ENCODE measurements at places on chromosomes 5 and 9. TPM values are rescaled to one million over a fixed set of nuclear protein-coding genes. Genes with fewer than 3 reads are reported as not detected.

DNA sequence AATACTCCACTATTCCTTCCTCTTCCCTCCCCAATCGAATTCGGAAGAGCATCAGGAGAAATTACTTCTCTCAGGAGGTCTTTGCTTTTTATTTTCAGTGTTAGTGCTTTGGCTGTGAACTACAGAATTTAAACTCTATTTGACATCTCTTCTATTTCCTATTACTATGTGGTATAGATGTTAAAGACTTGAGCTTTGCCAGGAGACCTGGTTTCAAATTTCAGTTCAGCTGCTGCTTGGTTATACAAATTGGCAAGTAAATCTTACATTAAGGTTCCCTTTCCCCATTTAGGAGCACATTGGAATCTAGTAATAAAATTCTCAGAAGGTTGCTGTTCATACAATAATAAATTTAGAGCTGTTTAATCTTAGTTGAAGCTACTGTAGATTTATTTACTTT, 13.1 kb downstream of the UHRF2 start:
- no peak for DNase-seq

DNA sequence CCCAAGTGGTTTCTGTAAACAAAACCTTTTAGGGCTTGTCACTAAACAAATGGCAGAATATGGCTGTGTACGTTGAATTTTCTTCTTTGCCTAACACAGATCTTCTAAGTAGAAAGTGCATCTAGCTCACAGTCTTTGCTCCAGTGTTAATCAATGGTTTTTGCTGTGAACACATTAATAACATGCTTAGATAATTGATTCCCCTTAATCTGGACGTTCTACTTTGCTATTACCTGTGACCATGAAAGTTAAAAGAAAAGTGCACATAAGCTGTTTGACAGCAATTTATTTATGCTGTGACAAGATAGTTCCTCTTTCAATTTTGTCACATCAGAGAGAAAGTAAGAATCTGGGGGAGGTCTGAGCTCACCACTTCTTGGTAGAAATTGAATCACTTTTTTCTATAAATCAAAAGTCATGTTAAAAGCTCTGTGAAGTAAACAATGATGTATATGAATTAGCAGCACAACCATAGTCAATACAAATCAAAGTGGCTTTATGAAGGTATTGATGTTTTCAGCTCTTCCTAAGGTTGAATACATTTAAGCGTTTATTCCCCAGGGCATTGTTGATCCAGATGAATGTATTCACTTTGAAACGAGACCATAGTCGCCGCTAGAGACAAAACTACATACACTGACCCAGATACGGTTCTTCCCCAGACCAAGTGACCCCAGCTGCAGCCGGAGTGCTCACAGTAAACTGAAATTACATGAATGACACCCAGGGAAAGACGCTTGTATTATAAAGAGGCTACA, 174.6 kb upstream of the ZNF608 start:
- DNase-seq: no peak

DNA sequence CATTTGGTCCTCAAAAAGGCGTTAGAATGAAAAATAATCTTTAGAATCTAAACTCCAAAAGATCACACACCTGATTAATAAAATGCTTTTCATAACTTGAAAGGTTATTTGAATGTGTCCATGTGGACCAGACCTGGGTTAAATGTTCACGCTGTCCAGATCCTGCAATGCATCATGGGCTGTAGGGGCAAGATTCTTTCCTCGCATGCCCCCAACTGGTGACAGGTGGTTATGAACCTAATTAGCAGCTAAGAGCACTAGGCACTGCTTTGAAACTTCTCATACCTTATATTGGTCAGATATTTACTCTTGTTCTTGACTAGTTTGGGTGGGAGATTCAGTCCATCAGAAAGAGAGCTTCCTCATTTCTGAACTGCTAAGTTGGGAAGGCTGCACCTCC, 19.3 kb upstream of the PIP5K1B start:
- peak; percentile 29 for DNase-seq

DNA sequence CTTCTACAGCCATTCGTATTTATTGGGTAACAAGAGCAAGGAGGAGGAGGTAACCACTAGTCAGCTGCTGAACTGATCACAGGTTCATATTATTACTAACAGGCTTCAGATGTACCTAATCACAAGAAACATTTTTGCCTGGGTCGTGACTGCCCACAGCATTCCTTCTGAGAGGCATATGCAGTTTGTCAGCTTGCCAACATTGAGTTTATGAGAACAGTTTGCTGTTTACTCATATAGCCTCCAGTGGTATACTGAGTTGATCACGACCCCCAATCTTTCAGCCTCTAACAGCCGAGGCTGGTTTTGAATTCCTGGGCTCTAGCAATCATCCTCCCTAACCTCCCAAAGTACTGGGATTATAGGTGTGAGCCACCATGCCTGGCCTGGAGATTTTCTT, 693.6 kb downstream of the TLE1 start:
- DNase-seq: no peak

- DNase-seq: no peak
Observed at GRCh38 chr9:14347406-14348122, 33.6 kb upstream of the NFIB start.

DNA sequence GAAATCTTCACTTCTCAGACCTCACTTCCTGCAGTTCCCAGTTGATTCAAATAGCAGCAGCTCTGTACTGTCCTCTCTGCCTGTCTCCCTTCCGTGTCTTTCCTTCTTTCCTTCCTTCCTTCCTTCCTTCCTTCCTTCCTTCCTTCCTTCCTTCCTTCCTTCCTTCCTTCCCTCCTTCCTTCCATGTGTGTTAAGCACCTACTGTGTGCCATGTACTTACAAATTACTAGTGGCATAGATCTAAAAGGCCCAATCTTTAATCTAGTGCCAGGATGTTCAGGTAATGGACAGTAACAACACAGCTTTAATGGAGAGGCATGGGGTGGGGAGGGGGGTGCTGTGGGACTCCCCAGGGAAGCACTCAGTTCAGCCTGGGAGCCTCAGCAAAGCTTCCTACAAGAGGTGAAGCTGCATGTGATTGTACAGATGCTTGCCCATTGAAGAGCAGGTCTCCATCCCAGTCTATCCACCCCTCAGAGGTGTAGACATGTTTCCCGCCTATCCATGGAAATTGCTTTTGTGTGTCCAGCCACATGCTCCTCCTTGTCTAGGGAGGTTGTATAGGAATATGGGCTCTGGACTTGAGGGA, 106.0 kb downstream of the RGS3 start:
- no peak for DNase-seq

- no peak for DNase-seq
Observed at GRCh38 chr5:58330781-58331180, 129.1 kb downstream of the PLK2 start.

- DNase-seq: no peak
Observed at GRCh38 chr5:59326596-59326995, 566.9 kb downstream of the PDE4D start.

DNA sequence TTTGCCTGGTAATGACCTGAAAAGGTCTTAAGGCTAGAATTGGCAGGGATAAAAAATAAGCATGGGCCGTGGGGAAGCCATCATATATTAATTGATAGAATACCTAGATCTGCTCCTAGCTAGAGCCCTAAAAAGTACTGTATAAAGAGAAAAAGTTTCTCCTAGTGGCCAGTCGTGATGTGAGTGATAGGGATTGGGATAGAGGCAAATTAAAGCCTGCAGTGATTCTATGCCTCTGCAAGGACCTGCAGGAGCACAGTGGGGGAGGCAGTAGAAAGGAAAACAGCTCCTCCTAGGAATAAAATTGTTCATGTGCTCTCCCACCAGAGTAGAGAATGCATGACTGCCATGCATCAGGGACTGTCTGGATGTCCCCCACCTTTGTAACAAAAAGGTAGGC, 56.2 kb upstream of the FTMT start:
- no peak for DNase-seq

DNA sequence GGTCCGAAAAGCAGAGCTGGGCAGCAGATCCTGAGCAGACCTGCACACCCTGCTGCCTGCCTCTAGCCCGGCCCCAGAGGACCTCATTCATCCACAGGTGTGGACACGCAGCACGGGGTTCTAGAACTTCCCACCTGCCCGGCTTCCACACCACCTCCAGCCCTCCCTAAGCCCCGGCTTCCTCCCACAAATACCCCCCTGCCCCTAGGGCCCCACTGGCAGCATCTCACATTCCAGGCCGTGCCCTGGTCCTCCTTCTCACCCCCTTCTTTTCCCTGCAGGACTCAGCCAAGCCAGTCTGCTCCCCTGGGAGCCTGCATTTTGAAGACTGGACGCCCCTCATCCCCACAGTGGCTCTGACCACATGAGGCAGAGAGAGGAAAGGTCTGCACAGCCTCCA, 138.9 kb downstream of the ADAMTS2 start:
- DNase-seq: no peak

DNA sequence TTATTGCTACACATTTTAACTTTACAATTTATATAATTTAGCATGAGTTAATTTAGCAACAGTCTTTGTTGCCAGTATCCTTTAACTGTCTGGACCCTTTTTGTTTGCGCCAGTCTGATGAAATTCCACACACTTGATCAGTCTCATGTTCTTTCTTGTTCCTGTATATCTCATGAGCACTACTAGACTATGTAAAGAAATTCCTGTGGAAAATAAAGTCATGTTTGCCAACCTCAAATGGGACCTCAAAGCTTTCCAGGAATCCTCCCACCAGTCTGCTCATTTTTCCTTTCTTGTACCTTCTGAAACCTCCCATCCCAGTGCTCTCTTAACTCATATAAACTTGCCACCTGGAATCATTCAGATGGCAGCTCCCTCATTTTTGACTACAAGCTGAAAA, 8.0 kb downstream of the DMXL1 start:
- DNase-seq: no peak

- no peak for DNase-seq
Observed at GRCh38 chr9:5708414-5708813, 79.5 kb downstream of the RIC1 start.

DNA sequence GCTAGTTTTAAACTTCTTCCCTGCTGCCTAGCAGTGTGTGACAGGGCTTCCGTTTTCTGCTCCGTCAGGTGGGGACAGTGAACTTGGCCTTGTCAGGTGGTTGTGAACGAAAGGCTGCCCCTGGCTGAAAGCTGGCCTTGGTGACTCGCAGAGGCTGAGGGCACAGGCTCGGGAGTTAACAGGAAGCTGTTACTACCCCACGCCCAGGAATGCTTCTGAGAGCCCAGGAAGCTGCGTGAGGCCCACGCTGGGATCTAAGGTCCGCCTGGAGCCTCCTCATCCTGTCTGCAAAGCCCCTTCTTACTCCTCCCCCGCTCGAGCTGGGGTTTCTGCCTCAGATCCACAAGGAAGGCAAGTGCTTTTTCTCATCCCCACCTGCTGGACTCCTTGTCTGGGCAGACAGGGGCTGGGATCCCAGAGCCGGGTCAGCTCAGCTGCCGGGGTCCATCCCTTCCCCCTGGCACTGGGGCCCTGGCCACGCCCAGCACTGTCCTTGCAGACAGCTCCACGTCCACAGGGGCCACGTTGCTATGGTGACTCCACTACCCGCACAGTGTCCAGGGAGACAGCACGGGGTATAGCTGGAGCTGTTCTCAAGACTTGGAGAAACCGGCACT, 124.7 kb upstream of the TBC1D2 start:
- no peak for DNase-seq

GRCh38 chr5:5116956-5117355, 23.2 kb upstream of the ADAMTS16 start:
- peak; percentile 68 for DNase-seq

GRCh38 chr5:6567835-6568234, 65.0 kb downstream of the NSUN2 start:
- peak; percentile 21 for DNase-seq

- no peak for DNase-seq
Observed at GRCh38 chr9:126384926-126385325, 58.3 kb downstream of the MVB12B start.

DNA sequence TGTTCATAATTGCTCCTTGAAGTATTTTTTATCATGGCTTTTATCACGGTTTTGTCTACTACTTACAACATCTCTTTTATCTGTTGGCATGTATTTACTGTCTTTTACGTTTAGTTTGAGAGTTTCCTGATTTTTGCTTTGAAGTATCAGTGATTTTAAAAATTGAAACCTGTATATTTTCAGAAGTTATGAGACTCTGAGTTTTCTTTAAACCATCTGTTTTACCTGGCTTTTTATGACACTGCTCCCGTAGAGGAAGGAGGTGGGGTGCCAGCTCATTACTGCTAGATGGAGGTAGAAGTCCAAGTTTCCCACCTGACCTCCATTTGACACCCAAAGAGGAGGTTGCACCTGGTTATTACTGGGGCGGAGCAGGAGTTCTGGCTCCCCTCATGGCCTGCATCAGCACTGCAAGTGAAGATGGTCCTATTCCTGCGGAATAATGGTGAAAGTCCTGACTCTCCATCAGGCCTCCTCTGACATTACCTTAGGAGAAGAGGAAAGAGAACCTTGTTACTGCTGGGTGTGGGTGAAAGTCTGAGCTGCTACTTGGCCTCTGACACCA, 10.0 kb upstream of the ZNF131 start:
- no peak for DNase-seq

DNA sequence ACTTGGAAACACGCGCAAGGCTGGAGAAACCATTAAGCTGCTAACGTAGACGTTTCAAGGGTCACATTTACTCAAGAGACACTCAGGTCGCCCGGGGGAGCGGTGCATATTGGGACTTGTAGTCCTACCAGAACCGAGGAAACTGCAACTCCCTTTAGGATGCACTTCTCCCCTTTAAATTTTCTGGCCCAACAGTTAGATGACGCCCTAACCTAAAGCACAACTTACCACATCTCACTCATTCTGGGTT, 384 bp upstream of the DMXL1 start:
- peak; percentile 98 for DNase-seq

- DNase-seq: no peak
Observed at GRCh38 chr9:128121924-128122808, 5.4 kb downstream of the PTGES2 start.

- no peak for DNase-seq
Observed at GRCh38 chr9:23153058-23153457, 673.0 kb downstream of the ELAVL2 start.

DNA sequence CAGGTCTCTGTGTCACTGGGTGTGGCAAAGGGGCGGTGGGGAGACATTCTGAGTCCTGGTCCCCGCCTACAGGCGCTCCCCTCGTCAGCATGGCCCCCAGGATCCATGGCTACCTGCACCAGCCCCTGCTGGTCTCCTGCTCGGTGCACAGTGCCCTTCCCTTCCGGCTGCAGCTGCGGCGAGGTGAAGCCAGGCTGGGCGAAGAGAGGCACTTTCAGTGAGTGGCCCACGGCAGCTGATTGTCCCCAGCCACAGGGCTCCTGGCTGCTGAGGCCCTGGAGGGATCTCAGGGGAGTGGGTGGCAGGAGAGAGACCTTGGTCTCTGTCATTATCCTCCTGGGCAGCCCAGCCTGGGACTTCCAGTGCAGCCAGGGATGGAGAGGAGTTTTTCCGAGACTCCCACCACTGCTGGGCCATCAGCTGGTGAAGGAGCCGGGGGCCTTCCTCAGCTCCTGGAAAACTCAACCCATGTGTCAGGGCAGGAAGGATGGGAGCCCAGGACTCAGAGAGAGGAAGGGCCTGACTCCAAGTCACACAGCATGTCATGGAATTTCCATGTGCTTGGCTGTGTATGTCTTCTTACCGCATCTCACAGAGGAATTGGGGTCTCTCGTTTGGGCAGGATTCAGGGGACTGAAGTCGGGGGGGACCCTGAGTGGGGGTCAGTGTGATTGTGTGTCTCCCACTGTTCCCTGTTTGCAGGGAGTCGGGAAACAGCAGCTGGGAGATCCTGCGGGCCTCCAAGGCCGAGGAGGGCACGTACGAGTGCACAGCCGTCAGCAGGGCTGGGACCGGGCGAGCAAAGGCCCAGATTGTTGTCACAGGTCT, 37.4 kb downstream of the HMCN2 start:
- no peak for DNase-seq

Gene PSAT1
- 1.7 TPM for total RNA-seq

Gene GARIN3
- total RNA-seq: not detected

Gene UBE2QL1
- total RNA-seq: 0.66 TPM

Gene IFNA13
- total RNA-seq: not detected

Gene FAM151B
- 2.1 TPM for total RNA-seq

Gene OR1Q1
- total RNA-seq: not detected

Gene TAF11L5
- not detected for total RNA-seq

Gene STOM
- 342 TPM for total RNA-seq

Gene POU4F3
- 0.17 TPM for total RNA-seq

All from esophagus muscularis mucosa (tissue), 4 donors.